ENCODE measurements at places on chromosomes 12 and 14.

DNA sequence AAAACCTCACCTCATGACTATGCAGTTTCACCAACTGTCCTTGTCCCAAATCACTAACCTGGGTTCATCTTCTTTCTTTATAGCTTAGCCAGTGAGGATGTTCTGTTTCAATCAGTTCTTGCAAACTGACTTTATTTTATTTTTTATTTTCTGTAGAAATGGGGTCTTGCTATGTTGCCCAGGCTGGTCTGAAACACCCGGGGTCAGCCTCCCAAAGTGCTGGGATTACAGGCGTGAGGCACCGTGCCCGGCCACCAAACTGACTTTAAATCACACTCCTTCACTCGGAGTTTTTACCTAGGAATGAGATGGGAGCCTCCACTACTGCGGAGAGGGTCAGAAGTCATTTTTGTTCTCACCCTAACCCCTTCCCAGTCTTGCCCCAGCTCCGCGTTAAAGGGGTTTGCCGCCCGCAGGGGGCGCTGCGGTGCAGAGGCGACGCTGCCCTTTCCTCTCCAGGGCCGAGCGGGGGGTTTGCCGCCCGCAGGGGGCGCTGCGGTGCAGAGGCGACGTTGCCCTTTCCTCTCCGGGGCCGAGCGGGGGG, 7.0 kb upstream of the B4GALNT3 start:
- DNase-seq = peak; percentile 94

DNA sequence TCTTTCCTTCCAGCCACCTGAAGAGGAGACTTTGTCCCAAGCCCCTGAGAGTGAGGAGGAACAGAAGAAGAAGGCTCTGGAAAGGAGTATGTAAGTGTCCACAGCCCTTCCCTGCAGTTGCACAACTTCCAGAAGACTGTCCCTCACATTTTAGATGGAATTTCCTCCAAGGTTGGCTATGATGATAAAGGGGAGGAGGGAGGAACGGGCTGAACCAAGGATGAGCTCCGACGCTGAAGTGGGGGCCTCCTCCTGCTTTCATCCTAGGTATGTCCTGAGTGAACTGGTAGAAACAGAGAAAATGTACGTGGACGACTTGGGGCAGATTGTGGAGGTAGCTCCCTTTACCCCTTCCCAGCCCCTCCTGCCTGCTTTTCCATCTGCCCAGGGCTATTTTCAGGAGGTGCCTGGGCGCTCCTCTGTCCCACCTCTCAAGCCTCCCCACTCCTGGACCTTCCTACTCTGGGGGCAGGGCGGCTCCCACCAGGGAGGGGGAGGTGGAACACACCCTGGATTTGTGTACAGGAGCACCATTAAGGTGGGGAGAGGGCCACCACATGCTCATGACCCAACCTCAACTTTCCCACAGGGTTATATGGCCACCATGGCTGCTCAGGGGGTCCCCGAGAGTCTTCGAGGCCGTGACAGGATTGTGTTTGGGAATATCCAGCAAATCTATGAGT, 2.3 kb downstream of the ARHGEF25 start:
- no peak for DNase-seq

GRCh38 chr12:31603546-31604009, 12.6 kb upstream of the DENND5B start:
- no peak for DNase-seq

DNA sequence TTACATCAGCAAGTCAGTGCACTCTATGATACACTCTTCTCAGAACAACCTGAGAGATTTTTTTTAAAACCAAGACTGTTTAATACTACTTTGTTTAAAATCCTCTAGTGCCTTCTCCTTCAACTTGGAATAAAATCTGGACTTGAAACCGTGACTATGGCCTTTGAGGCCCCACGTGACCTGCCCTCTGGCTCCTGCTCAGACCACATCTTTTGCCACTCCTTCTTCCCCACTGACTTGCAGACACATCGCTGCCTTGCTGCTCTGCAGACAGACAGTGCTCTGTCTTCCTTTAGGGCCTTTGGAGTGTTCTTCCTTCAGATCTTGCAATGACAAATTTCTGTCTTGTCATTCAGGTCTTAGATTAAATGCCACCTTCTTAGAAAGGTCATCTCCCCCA, 48.5 kb downstream of the TTC8 start:
- no peak for DNase-seq

DNA sequence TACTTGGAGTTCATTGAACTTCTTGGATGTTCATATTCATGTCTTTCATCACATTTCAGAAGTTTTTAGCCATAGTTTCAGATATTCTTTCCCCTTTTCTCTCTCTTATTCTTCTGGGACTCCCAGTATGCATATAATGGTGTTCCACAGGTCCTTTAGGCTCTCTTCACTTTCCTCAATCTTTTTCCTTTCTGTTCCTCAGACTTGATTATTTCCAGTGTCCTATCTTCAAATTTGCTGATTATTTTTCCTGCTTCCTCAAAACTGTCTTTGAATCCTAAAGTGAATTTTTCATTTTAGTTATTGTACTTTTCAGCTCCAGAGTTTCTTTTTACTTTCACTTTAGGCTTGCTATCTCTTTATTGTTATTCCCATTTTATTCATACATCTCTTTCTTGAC, 8.8 kb upstream of the ZFP36L1 start:
- no peak for DNase-seq

DNA sequence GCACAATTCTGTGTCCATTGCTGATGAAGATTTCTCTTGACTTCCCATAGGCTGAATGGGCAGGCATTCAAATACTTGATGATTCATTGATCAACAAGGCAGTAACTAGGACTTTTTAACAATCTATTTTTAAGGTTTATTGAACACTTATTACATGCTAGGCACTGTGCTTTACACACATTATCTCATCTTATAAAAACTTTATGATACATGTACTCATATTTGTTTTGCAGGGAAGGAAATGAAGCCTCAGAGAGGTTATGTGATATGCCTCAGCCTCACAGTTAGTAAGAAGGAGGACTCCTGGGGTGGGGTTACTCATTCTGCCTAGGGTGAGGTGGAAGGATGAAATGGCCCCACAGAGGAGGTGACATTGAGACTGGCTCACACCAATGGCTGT, 12.9 kb upstream of the EMP1 start:
- DNase-seq = peak; percentile 41

DNA sequence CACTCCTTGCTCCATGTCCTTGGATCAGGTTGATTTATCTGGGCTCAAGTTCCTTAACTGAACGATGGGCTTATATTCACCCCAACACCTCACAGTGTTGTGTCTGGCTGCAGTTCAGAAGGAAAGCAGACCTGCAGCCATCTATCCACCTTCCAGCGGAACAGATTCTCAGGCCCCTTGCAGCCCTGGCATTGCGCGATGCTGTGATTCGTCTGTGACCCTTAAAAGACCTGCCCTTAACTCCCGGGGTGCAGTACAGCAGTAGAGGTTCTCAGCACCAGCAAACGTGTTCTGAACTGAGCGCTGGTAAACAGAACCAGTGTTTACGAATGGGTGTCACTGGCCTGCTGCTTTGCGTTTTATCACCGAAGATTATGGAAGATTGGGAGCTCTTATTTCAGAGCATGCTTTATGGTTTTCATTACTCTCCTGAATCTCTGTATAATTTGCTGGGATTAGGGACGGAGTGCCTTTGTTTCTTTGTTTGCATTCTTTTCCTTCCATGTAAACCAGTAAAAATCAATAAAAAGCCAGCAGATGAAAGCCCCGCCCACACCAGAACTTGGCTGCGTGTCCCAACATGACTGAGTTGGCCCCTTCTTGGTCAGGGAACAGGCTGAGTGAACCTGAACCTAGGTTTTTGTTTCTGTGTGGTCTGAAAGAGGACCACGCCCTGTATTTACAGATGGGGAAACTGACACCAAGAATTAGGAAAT, 286.7 kb upstream of the CRY1 start:
- DNase-seq = no peak

DNA sequence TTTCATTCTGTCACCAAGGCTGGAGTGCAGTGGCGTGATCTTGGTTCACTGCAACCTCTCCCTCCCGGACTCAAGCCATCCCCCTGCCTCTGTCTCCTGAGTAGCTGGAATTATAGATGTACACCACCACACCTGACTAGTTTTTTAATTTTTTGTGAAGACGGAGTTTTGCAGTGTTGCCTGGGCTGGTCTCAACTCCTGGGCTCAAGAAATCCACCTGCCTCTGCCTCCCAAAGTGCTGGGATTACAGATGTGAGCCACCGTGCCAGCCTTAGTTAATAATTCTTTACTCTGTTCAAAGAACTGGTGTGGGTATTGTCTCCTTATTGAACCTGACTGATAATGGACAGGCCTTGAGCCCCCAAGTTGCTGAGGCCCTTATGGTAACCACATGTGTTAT, 10.4 kb upstream of the KRT7 start:
- no peak for DNase-seq

DNA sequence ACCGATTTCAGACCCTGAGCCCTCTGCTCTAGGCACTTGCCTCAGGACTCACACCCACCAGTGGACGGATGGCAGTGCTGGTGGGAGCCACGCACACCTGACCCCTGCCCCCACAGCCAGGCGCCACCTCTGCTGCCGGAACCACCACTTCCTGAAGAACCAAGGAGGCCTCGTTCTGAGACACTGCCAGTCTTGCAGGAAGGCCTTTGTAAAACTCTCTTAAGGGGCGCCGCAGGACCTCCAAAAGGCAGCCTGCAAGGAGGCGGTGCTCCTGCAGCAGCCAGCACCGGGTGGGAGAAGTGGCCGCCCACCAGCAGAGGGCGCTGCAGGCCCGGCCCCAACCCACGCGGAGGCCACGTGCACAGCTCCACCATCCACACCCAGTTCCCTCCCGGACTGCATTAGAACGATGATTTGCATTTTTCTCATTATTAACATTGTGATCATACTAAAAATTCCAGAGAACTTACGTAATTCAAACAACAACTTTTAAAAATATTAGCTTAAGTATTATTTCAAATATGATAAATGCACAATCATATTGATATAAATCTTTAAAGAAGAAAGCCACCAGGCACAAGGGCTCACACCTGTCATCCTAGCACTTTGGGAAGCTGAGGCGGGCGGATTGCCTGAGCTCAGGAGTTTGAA, 12.8 kb downstream of the STX2 start:
- peak; percentile 94 for DNase-seq

DNA sequence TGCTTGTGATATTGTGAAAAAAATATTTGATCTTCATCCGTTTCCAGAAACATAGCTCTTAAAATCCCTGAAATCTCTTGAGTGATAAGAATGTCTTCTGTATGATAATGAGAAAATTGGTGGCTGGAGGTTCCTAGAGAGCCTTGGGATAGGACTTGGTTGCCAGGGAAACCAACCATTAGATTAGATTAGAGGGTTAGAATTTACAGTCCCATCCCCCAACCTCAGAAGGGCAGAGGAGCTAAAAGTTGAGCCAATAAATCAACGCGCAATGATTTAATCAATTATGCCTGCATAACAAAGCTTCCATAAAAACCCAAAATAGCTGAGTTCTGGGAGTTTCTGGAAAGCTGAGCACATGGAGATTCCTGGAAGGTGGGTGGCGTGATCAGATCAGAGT, 10.6 kb downstream of the SEL1L start:
- no peak for DNase-seq

GRCh38 chr12:130775953-130776856, 60.1 kb upstream of the RIMBP2 start:
- peak; percentile 81 for DNase-seq

DNA sequence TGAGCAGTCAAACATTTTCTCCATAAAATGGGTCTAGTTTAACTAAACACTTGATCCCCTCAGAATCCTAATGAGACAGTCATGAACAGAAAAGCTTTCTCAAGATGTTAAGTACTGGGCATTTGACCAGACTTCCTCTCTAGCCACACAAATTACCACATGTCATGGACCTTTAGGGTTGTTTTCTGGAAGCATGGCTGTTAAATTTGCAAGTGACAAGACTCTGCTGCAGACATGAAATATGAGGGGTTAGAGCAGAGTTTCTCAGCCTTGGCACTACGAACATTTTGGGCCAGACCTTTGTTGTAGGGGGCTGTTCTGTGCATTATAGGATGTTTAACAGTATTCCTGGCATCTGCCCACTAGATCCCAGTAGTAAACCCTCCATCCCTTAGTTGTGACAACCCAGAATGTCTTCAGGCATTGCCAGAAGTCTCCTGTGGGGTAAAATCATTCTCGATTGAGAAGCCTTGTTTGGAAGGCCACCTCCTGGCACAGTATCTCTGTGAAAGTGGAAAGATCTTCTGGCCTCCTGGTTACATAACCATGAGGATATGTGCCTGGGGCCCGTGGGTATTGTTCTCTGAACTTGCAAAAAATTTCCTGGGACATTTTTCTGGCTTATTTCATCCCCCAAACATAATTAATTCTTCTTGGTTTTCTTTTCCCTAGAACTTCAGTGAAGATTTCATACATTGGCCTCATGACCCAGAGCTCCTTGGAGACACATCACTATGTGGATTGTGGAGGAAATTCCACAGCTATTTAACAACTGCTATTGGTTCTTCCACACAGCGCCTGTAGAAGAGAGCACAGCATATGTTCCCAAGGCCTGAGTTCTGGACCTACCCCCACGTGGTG, 4.3 kb downstream of the TMEM106C start:
- DNase-seq = no peak

GRCh38 chr12:3285570-3285969, 205.4 kb upstream of the PRMT8 start:
- no peak for DNase-seq

GRCh38 chr12:116765271-116765670, 27.2 kb downstream of the RNFT2 start:
- no peak for DNase-seq

DNA sequence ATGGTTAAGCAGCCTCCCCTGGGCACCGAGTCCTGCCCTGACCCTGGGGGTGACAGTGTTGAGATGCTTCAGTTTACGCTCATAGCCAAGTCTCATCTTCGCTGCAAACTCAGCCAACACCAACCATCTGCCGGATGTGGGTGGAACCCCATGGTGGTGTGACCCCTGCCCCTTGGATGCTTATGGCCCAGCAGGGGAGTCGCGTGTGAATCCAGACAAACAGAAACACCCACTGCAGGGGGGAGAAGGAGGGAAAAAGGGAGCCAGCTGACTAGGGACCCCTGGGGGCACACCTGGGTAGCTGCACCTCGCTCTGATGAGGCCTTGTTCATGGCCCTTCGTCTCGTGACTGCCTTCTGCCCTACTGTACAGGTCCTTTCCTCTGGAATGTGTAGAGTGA, 23.8 kb downstream of the AACS start:
- DNase-seq = no peak

All from activated CD8-positive, alpha-beta memory T cell treated with anti-CD3 and anti-CD28 coated beads, Interleukin-2, amount 50 U/mL, for 48 hours (primary cell).